Upper lobe of right lung (tissue), 1 donor: ENCODE measurements at places on chromosomes 7 and 10. TPM values are rescaled to one million over a fixed set of nuclear protein-coding genes. Genes with fewer than 3 reads are reported as not detected.

Gene SPDYE9
- not detected for total RNA-seq

Gene LEP
- not detected for total RNA-seq

Gene ANKRD22
- total RNA-seq: 2.3 TPM

Gene FAM25C
- not detected for total RNA-seq

Gene TLX1
- not detected for total RNA-seq

Gene WNT2
- 12.9 TPM for total RNA-seq

Gene IFIT1B
- not detected for total RNA-seq

DNA sequence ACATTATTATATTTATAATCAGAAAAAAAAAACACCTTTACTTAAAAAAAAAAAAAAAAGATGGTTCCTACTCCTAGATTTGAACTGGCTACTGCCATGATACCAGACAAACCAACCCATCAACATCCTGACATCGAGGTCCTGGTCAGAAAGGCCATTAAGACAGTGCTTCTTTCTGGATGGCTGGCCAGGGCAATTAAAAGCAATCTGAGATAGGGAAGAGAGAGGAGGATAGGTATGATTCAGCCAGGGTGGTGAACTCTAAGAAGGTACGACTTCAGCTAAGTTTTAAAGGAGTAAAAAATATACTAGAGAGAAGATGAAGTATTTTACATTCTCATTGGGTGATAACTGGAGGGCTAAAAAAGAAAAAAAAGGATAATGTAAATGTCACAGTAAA lies 139.0 kb downstream of the DOCK4 start:
- DNase-seq: no peak

DNA sequence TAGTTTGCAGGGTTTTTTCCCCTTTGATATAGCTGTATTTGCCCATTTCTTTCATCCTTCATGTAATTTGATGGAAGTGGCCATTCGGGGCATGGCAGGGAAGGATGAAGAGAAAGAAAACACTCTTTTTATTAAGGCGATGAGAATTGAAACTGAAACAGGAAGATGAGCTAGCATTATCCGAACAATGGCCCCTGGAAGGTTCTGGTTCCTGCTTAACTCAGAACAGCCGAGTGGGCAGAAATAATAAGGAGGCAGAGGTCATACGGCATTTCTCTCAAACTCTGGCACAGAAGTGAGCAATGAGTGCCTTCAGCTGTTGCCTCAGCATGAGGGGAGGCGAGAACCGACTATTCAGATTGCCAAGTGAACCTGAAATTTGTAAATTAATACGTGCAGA lies 113.2 kb upstream of the MYO3A start:
- no peak for DNase-seq

GRCh38 chr7:157464111-157464970 lies 127.5 kb downstream of the DNAJB6 start:
- peak; percentile 52 for DNase-seq

GRCh38 chr10:130244928-130245495 lies 108.8 kb downstream of the GLRX3 start:
- DNase-seq: peak; percentile 37

DNA sequence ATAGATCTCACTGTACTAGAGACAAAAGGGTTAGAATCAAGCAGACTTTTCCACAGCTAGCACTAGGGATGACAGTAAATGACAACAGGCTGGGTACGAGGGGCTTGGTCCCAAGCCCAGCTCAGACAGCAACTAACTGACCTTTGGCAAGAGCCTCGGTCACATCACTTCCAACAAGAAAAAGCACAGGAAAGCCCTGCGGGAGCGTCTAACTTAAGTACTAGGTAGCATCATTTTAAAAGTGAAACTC lies 22.8 kb downstream of the CALML3 start:
- DNase-seq: no peak

DNA sequence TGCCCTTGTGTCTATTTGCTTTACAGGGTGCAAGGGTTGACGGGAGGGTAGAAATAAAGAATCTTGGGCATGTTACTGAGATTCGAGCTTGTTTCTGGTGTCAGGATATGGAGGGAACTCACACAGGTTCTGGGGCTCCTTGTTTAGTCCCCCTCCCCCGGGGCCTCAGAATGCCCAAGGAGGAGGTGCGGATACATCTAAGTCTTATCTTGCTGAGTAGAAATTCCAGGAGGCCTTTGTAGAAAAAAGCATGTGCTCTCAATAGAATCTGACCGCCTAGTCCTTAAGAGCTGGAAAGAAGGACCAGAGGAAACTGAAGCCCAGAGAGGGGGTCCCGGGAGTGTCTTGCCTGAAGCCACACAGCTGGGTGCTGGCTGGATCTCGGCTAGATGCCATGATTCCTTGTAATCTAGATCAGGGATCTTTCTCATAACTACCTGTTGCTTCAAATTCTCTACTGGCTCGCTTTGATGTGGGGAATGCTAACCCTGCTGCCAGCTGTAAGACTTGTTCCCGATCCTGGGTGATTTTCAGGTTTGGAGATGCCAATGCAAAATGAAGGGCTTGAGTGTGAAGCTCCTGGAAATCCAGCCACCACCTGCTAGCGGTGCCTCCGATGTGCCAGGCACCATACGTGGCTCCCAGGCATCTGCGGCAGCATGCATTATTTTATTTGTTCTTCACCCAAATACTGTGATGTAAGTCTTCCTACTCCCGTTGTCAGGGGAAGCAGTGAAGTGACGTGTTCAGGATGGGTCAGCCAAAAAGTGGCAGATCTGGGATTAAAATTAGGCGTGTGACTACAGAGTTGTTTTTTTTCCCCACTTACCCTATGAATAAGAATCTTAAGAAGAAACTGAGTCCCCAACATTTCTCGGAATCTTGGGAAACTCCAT lies 226.0 kb downstream of the TCF7L2 start:
- no peak for DNase-seq

DNA sequence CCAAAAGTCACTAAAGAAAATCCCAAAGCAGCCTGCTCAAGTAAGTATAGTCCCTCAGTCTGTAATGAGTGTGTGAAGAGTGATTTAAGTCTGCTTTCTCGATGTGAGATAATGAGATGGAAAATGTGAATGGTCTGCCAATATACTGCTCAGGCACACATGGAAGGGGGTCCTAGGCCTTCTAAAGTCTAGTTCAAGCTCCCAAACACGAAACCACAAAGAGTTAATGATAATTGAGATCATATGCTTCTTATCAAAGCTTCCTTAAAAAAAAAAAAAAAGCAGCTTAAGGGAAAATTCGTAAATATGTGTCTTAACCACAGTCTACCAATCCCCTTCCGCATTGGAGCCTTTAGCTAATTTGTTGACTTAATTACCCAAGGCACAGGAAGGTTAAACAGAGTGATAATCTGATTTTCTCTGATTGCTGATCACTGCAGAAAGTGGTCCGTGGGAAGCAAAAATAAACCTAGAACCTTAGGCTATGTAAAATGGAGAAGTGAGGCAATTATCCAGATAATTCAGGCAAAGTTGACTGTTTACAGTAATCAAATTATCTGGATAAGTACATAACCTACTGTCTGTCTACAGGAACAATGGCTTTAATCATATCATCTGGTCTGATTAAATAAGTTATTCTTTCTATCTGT lies 172.9 kb downstream of the MBL2 start:
- DNase-seq: no peak

- no peak for DNase-seq
Measured at GRCh38 chr10:9331583-9332008, 1277.1 kb downstream of the GATA3 start.

GRCh38 chr7:90455163-90456030 lies 14.0 kb upstream of the PTTG1IP2 start:
- DNase-seq: no peak

DNA sequence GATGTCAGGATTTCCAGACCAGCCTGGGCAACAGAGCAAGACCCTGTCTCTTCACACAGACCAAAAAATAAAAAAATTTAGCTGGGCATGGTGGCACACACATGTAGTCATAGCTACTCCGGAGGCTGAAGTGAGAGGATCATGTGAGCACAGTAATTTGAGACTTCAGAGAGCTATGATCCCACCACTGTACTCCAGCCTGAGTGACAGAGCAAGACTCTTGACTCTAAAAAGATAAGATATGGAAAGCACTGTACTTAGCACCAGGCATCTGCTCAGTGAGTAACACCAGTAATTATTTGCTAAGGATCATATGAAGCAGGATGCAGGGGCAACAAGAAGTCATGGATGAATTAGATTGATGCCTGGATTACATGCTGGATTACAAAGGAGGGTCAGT lies 128.8 kb downstream of the CALN1 start:
- DNase-seq: no peak

DNA sequence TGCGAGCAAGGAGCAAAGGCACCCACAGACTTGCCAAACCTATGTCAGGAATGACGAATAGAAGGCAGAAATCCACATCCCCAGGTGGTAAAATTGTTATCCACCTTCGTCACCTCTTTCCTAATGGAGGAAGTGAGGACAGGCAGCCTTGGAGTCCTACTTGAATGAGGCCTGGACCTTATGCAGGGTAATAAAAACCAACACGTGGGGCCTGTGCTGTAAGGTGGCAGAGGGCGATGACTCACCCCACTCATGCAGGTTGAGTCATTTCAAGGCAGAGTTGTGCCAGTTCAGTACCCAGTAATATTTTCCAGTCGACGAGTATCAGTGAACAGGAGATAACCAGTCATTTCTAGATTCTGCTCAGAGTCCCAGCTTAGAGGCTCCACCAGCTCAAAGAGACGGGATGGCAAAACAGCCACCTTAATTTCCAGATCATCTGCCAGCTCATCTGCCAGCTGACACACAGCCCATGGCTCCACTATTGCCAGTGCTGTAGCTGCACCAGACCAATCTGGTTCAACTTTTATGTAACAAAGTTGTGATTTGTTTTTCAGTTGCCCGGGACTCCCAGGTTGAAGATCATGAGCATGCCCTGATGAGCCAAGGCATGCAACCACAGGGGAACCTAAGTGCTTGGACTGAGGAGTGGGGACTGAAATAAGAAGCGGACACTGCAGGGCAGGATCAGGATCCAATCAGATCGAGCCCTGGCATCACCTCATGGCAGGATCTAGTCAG lies 176.2 kb upstream of the ITGB1 start:
- peak; percentile 75 for DNase-seq

DNA sequence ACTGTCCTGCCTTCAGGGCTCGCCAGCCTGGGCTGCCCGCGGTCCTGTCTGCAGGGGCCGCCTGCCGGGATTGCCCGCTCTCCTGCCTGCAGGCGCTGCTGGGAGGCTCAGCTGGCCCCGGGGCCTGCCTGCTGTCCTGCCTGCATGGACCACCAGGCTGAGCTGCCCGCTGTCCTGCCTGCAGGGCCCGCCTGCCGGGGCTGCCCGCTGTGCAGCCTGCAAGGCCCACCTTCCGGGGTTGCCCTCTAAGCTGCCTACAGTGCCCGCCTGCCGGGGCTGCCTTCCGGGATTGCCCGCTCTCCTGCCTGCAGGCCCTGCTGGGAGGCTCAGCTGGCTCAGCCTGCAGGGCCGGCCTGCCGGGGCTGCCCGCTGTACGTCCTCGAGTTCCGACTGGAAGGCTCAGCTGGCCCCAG lies 164.4 kb downstream of the GLRX3 start:
- DNase-seq: peak; percentile 85

- DNase-seq: no peak
Measured at GRCh38 chr10:48707472-48707871, 22.8 kb downstream of the WDFY4 start.
